ENCODE measurements at places on chromosomes 12 and 14.

GRCh38 chr12:117121441-117121840 lies 22.2 kb upstream of the TESC start:
- no peak for DNase-seq

DNA sequence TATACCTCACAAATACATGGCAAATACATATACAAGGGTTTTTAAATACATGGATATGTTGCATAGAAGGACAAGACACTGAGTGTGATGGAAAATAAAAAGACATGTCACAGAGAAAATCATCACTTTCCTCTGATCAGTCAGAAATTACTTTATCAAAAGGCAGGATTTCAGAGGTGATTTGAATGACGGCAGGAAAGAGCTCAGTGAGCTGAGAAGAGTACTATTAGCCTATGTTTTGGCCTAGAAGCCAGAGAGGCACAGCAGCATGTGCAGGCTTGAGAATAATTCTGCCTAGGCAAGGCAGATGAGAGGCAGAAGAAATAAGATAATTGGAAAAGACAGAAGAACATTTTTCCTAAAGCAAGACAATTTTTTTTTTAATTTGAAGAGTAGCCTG lies 94.9 kb downstream of the BCAT1 start:
- DNase-seq: peak; percentile 49

- DNase-seq: no peak
Measured at GRCh38 chr14:56284641-56285040, 166.4 kb downstream of the PELI2 start.

- DNase-seq: no peak
Measured at GRCh38 chr12:72278894-72279293, 6.7 kb downstream of the TRHDE start.

DNA sequence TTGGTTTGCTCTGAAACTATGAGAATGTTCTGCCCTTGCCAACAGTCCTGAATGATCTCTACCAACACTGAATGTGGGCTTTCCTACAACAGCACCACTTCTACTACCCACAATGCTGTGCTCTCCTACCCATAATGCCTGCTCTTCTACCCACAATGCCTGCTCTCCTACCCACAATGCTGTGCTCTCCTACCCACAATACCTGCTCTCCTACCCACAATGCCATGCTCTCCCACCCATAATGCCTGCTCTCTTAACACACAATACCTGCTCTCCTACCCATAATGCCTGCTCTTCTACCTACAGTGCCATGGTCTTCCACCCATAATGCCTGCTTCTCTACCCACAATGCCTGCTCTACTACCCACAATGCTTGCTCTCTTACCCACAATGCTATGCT lies 92.3 kb downstream of the KCNK13 start:
- DNase-seq: no peak
